Activated CD4-positive, alpha-beta T cell treated with anti-CD3 and anti-CD28 coated beads, Interleukin-2, amount 50 U/mL, for 1 hour (primary cell): ENCODE measurements at places on chromosomes 5 and 9.

DNA sequence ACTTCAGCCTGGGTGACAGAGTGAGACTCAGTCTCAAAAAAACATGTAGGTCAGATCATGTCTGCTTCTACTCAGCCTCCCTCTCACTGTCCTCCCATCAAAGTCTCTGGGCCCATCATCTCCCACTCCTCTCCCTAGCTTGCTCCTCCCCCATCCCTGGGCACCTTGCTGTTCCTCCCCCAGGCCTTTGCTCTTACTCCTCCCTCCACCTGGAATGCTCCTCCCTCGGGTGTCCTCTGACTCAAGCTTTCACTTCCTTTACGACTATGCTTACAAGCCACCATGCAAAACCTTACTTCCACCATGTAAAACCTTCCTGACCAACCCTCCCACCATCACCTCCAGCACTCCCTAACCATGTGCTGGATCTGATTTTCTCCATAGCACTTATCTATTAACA is 51.5 kb downstream of the MTMR12 start:
- no peak for DNase-seq

DNA sequence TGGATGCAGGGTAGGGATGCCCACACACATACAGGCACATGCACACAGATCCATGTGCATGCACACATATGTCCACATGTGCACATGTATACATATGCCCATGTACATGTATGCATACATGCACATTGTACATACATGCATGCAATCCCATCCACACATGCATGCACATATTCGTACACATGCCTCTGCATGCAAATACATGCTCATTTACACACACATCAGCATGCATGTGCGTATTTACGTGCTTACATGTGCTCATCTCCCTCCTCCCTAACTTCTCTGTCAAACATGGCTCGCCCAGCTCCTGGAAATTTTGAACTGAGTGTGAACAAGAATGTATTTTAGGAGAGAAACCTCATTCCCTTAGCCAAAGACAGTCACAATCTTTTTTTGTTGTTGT is 6.2 kb downstream of the KCNT1 start:
- DNase-seq = no peak

- no peak for DNase-seq
Measured at GRCh38 chr5:115549154-115549553, 4.6 kb upstream of the FEM1C start.

DNA sequence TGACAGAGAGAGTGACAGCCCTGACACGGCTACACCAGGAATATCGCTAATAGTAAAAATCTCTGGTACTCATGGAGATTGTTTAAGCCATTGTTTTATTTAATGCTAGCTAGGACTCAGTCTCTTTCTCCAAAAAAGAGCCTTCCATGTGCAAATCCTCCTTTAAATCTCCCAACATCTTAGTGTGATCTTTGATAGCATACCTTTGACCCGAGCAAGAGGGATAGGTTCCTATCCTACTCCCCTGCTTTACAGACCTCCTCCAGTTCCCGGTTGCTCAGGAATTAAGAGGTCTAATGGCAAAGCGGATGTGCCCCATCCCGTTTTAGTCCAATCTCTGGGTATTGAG is 663 bp upstream of the FRMD3 start:
- no peak for DNase-seq

DNA sequence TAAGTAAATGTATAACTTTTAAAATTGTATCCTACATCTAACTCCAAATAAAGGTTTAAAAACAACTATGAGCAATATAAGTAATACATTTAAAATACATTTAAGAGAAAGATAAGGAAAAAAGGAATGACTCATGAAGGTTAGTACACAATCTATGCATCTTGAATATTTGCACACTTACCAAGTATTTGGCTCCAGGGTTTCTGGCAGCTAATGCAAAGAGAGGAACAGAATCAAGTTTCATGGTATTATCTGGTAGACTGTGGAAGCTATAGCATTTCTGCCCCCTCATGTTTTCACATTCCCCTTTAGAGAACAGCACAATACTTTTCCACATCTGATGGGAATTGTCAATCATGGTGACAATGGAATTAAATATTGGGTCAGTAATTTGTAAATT is 132.1 kb downstream of the COX7C start:
- no peak for DNase-seq

GRCh38 chr5:80210014-80210413 is 45.8 kb downstream of the SERINC5 start:
- DNase-seq = no peak

DNA sequence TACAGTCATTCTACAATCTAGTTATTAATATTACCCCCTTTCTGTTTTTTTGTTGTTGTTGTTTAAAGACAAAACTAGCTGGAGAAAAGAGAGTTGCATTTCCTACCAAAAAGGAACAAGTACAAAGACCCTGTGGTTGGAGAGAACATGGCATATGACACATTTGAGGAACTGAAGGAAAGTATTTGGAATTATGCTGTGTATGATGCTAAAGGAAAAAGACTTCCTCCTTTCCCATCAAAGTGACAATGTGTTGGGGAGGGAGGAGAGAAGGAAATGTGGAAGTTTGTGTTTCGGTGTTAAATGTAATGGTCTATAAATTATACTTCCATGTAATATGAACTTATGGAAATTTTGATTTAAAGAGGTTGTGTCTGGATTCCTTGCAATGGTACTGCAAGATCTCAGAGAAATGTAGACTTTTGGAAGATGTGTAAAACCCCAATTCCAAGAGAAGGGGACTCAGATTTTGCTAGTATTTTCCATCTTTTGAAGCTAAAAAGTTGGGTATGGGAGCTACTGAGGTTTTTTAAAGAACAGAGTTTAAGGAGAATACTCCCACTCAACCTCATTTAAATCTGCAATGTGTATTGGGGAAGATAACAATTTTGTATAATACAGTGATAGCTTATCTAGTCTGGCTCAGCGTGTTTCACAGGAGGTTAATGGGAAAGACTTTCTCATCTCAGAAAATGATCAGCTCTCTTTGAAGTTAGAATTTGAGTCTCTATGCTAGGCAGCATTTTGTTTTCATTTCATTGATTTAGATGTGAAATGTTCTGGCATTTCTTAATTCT is 15.4 kb upstream of the TNFSF8 start:
- no peak for DNase-seq

DNA sequence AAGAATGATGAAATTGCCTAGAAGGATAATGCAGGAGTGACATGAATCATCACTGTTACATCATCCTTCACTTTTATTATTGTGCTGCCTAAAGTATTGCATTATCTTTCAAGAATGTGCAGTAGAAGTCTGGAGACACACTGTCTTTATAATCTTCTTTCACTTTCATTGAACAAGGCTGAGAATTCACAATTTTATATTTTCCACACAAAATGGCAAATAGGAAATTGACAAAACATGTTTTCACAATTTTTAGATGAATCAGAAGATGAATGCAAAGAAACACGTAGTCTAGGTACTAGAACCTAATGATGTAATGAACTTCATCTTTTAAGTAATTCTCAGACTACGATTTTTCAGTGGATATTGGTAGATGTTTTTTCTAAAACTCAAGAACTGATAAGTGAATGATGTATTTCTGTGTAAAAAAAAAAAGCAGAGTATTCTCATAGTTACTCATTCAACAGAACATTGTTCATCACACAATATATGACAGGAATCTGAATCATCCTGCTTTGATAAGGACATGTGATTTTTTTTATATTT is 131.5 kb upstream of the GRHPR start:
- DNase-seq = no peak

GRCh38 chr9:4674783-4675182 is 4.6 kb upstream of the CDC37L1 start:
- DNase-seq = no peak

DNA sequence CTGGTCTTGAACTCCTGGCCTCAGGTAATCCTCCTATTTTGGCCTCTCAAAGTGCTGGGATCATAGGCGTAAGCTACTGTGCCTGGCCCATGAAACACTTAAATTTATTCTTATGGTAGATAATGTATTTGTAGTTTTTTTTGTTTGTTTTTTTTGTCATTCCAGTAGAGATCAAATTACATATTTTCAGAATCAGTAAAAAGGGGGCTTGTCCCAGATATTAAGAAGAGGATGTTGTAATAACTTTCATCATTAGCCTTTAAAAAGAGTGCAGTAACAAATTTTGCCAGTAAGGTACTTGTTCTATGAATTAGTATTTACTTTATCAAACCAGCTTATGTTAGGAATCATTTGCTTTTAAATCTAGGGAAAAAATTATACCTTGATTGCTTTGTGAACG is 42.6 kb downstream of the GAPVD1 start:
- no peak for DNase-seq

DNA sequence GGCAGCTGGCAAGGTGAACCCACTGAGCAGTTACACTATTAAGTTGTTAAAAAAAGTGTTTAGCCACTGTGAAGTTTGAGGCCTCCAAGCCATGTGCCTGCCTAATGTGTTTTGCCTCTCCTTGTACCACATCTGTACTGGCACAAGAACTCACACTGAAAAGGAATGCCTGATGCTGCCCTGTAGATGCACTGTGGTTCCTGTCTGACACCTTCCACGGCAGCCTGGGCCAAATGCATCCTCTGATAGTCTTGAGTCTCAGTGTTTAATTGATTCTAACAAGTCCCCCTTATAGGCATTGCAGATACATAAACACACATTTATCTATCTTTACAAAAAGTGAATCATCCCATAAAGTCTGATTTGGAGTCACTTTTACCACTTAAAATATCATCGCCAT is 169.9 kb downstream of the TTC39B start:
- DNase-seq = no peak

- no peak for DNase-seq
Measured at GRCh38 chr5:6188976-6189375, 189.4 kb downstream of the MED10 start.

- no peak for DNase-seq
Measured at GRCh38 chr9:133184971-133185370, 21.3 kb upstream of the GBGT1 start.

- DNase-seq = no peak
Measured at GRCh38 chr5:134071614-134072207, 42.8 kb upstream of the TCF7 start.

GRCh38 chr9:83511051-83511450 is 27.1 kb downstream of the FRMD3 start:
- DNase-seq = no peak

GRCh38 chr5:148716716-148717115 is 62.4 kb upstream of the HTR4 start:
- DNase-seq = no peak

DNA sequence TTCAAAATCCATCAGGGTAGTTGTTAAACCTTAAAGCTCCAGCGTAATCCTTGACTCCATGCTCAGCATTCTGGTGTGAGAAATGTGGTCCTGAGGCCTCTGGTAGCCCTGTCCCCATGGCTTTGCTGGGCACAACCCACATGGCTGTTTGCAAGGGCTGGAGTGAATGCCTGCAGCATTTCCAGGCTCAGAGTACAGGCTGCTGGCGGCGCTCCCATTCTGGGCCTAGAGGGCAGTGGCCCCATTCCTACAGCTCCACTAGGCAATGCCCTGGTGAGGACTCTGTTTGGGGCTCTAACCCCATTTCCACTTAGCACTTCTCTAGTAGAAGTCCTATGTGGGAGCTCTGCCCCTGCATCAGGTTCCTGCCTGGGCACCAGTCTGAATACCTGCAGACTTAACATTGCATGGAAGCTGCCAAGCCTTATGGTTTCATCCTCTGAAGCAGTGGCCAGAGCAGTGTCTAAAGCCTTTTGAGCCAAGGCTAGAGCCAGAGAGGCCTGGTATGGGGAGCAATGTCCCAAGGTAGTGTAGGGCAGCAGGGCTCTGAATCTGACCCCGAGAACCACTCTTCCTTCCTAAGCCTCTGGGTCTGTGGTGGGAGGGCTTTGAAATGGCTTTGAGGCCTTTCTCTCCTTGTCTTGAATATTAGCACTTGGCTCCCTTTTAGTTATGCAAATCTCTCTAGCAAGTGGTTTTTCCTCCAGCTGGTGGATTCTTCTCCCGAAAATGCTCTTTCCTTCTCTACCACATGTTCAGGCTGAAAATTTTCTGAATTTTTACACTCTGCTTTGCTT is 5.8 kb upstream of the ALDH1A1 start:
- no peak for DNase-seq

GRCh38 chr9:6646293-6646636 is 736 bp upstream of the GLDC start:
- no peak for DNase-seq

DNA sequence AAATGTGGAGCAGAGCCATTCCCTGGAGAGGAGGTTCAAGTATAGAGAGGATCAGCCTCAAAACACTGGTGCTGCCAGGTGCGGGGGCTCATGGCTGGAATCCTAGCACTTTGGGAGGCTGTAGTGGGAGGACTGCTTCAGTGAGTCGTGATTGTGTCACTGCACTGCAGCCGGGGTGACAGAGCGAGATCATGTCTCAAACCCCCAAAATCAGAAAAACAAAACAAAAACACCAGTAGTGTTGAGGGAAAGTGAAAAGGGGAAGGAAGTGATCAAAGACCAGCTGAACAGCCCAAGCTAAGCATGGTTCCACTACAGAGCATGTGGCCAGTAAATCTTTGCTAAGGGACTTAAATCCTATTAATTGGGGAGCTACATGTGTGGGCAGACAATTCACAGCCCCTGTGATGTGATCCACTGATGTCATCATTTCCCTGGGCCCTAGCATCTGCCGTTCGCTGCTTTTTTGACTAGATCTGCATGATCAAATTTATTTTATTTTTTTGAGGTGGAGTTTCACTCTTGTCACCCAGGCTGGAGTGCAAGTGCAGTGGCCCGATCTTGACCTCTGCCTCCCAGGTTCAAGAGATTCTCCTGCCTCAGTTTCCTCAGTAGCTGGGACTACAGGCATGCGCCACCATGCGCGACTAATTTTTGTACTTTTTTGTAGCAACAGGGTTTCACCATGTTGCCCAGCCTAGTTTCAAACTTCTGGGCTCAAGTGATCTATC is 2.7 kb upstream of the PCBD2 start:
- DNase-seq = no peak

- DNase-seq = no peak
Measured at GRCh38 chr9:14498824-14499223, 184.9 kb upstream of the NFIB start.

DNA sequence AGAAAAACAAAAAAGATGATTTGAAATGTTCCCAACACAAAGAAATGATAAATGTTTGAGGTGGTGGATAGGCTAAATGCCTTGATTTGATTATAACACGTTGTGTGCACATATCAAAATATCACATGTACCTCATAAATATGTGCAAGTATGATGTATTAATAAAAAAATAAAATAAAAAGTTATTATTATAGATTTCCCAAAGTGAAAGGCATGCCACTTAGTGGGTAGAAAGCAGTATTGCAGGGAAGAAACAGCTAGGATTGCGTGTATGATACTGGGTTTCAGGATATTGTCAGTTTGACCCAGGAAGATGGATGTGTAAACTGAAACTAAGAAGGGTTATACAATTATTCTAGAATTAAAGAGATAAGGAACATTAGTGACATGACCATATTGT is 3.6 kb upstream of the TMEM38B start:
- no peak for DNase-seq

DNA sequence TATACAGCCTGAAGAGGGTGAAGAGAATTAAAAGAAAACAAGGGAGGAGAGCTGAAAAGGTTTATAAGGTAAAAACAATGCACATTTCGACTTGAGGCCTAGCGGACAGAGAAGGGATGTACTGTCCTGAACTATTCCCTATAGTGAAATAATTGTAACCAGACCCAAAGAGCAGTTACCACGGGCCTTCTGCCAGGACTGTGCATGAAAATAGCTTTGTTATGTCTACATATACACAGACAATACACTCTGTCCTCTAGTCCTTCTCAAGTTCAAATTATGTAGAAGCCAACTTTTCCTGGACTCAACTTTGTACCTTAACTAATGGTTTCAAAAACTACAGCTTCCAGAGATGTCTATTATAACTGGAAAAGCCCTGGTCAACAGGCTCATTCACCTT is 223.7 kb downstream of the PCSK5 start:
- DNase-seq = no peak
